Memory B cell (primary cell): ENCODE measurements at places on chromosomes 2 and 18.
A peak's percentile ranks its signal among the peaks of the same experiment; 100 is the strongest.

DNA sequence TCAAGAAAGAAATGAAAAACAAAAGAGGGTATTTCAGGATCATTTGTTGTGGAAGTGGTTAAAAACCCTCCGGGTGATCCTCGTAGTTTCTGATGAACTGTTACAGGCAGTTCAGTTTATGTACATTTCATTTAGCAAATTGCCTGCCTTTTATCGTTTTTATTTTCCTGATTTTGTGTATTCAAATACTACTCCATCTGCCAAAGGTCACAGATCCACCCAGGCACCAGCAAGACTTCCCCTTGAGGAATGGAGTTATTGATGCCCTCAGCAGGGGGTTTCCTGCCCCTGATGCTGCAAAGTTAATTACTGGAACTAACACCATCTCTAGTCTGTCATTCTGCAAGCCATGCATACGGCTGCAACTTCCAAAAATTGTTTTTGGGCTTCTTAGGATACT, 641.9 kb downstream of the SLC4A3 start:
- no peak for DNase-seq
- no peak overlapping the region for H3K4me3 ChIP-seq
- no peaks in the 10 kb centered on the region for H3K27me3 ChIP-seq

DNA sequence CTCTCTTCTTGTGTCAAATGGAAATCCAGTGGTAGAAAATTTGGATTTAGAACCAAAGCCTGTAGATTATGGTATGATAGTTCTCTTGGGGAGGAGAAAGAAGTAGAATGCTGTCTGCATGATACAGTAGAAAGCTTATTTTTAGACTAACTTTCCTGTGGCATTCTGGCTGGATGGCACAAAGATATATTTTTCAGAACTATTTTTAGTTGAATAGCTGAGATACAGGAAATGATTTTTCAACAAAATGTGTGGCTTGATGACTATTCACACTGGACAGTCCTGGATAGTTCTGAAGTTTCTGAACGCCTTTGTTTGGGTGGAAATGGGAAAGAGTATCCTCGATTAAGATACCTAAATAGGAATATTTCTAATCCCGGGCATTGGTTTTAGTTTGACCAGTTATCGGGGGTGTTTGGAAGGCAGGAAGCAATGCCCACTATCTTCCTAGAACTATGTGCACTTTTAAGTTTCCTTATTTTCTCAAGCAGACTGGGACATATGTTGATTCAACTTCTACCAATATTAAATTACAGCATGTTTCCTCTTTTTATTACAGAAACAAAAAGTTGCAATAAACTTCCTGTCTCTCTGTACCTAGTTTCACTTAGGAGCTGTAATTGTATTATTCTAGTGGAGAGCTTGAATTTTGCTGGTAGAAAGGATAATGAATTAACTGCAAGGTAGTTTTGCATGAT, 32.1 kb downstream of the GDF7 start:
- no peak for DNase-seq
- H3K27ac ChIP-seq = peak overlapping the region; percentile 12
- no peaks in the 10 kb centered on the region for H3K27me3 ChIP-seq
- H3K36me3 ChIP-seq = peaks cover 14% of the 10 kb centered on the region
- peak overlapping the region; percentile 6 for H3K4me3 ChIP-seq

DNA sequence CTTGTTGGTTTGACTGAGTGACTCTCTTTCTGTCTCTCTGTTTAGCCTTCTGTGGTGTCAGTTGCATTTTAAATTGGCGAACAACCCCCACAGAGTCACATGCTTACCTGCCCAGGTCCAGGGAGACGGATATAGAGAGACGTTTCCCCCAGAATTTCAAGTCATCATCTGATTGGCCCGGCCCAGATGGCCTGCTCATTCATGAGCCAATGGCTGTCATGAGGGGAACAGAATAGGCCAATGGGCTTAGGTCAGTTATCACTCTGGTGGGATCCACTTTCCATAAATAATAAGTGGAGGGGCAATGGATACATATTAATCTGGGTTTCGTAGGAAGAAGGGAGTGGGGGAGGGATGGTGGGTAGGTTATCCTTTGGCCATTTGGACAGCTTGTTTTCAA, 150.0 kb upstream of the SPRED2 start:
- no peak overlapping the region for H3K4me3 ChIP-seq
- no peaks in the 10 kb centered on the region for H3K36me3 ChIP-seq
- H3K27me3 ChIP-seq = peaks cover 5% of the 10 kb centered on the region
- peaks cover 5% of the 10 kb centered on the region for H3K4me1 ChIP-seq
- no peak overlapping the region for H3K27ac ChIP-seq

GRCh38 chr18:55886886-55887285, 298.9 kb upstream of the TCF4 start:
- no peak for DNase-seq
- no peak overlapping the region for H3K27ac ChIP-seq
- H3K36me3 ChIP-seq = no peaks in the 10 kb centered on the region

- peak overlapping the region; percentile 92 for H3K27ac ChIP-seq
- H3K36me3 ChIP-seq = no peaks in the 10 kb centered on the region
- peak overlapping the region; percentile 72 for H3K4me3 ChIP-seq
- peak; percentile 59 for DNase-seq
- H3K27me3 ChIP-seq = no peaks in the 10 kb centered on the region
Measured at GRCh38 chr2:10375570-10376281, 72.4 kb downstream of the ODC1 start.

- no peaks in the 10 kb centered on the region for H3K36me3 ChIP-seq
- H3K27me3 ChIP-seq = no peaks in the 10 kb centered on the region
- H3K27ac ChIP-seq = no peak overlapping the region
- no peak for DNase-seq
- H3K4me3 ChIP-seq = no peak overlapping the region
Measured at GRCh38 chr18:76042511-76042910, 452.5 kb downstream of the ZNF516 start.

GRCh38 chr2:174750923-174751441, 13.3 kb downstream of the CHRNA1 start:
- peak; percentile 65 for DNase-seq
- H3K27me3 ChIP-seq = no peaks in the 10 kb centered on the region
- H3K4me1 ChIP-seq = peaks cover 26% of the 10 kb centered on the region
- H3K27ac ChIP-seq = peak overlapping the region; percentile 98
- H3K36me3 ChIP-seq = no peaks in the 10 kb centered on the region
- peak overlapping the region; percentile 55 for H3K4me3 ChIP-seq

DNA sequence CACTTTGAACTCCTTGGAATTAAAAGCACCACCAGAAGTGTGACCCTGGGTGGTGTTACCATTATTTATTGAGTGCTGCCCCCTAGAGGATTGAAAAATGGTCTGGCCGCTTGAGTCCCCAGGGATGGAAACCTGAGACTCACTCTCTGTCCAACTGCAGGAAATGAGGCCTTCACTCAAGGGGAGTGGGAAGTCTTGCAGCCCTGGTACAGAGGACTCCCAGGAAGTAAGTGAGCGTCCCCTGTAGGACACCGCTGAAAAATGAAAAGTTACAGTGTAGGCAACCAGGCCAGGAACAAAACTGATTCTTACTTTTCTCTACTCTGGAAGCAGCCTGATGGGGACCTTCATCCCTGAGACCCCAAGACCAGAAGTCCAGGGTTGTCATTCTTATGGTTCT, 2.2 kb upstream of the NRP2 start:
- no peak overlapping the region for H3K4me3 ChIP-seq
- no peak overlapping the region for H3K27ac ChIP-seq
- peaks cover 26% of the 10 kb centered on the region for H3K4me1 ChIP-seq
- DNase-seq = peak; percentile 53

DNA sequence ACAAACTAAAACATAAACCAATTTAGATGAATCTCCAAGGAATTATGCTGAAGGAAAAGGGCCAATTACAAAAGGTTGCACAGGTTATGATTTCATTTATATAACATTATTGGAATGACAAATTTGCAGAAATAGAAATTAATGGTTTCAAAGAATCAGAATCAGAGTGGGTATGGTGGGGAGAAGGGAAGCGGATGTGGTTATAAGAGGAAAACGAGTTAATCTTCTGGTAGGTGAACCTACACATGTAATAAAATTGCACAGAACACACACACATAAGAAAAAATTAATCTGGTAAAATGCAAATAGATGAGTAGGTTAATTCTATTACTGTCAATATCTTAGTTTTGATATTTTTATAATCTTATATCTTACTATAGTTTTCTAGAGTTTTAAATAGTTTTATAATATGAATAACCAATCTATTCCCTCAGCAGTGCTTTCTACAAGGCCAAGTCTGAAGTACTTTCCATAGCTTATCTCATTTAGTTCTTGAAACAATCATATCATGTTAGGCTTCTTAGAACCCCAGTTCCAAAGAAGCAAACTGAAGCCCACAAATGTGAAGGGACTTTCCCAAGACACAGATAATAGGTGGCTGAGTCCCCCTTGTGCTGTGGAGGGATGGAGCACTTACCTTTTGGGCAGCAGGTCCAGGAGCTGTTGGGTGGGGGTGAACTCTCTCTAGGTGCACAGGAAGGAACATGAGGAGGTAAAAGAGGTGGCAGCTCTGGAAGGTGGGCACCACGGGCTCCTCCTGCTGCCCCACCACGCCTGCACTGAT, 31.5 kb downstream of the ZNF519 start:
- DNase-seq = no peak
- no peak overlapping the region for H3K4me3 ChIP-seq
- H3K27me3 ChIP-seq = no peaks in the 10 kb centered on the region
- H3K27ac ChIP-seq = no peak overlapping the region

- DNase-seq = no peak
- H3K27me3 ChIP-seq = peaks cover 2% of the 10 kb centered on the region
- no peaks in the 10 kb centered on the region for H3K4me1 ChIP-seq
- no peak overlapping the region for H3K4me3 ChIP-seq
Measured at GRCh38 chr2:1256632-1257324, 156.5 kb upstream of the TPO start.

GRCh38 chr2:1979138-1979537, 234.8 kb upstream of the PXDN start:
- peaks cover 4% of the 10 kb centered on the region for H3K27me3 ChIP-seq
- no peak for DNase-seq
- no peaks in the 10 kb centered on the region for H3K36me3 ChIP-seq
- H3K27ac ChIP-seq = no peak overlapping the region
- no peak overlapping the region for H3K4me3 ChIP-seq
- no peaks in the 10 kb centered on the region for H3K4me1 ChIP-seq

DNA sequence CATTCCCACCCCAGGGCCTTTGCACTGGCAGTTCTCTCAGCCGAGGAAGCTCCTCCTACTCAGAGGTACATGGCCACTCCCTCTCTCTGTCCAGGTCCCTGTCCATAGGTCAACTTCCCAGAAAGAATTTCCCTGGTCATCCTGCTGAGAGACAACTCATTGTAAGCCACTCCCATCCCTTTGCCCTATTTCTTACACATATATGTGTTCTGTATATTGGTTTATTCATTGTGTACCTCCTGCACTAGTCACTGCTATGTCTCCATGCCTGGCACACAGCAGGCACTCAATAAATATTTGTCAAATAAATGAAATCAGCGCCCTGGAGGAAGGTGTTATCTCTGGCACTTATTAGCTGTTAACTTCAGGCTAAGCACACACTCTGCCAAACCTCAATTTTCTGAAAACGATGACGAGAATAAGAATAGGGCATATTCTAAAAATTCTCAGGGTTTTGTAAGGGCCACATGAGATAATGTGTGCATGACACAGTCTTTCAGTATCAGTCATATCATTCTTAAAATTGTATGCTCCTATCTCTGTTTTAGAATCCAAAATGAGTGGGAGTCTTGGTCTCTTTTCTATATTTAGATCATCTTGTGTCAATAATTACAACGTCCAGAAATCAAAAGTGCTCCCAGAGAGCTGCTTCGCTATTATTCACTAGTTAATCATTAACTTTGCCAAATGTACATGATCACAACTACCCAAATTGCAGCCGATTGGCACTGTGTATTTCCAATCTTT, 198.0 kb downstream of the ALK start:
- H3K4me1 ChIP-seq = no peaks in the 10 kb centered on the region
- no peaks in the 10 kb centered on the region for H3K36me3 ChIP-seq
- no peak overlapping the region for H3K27ac ChIP-seq

GRCh38 chr18:36446059-36446458, 148.5 kb downstream of the FHOD3 start:
- peaks cover 2% of the 10 kb centered on the region for H3K27me3 ChIP-seq
- no peak for DNase-seq
- H3K4me3 ChIP-seq = no peak overlapping the region
- H3K36me3 ChIP-seq = no peaks in the 10 kb centered on the region
- H3K4me1 ChIP-seq = no peaks in the 10 kb centered on the region
- no peak overlapping the region for H3K27ac ChIP-seq

DNA sequence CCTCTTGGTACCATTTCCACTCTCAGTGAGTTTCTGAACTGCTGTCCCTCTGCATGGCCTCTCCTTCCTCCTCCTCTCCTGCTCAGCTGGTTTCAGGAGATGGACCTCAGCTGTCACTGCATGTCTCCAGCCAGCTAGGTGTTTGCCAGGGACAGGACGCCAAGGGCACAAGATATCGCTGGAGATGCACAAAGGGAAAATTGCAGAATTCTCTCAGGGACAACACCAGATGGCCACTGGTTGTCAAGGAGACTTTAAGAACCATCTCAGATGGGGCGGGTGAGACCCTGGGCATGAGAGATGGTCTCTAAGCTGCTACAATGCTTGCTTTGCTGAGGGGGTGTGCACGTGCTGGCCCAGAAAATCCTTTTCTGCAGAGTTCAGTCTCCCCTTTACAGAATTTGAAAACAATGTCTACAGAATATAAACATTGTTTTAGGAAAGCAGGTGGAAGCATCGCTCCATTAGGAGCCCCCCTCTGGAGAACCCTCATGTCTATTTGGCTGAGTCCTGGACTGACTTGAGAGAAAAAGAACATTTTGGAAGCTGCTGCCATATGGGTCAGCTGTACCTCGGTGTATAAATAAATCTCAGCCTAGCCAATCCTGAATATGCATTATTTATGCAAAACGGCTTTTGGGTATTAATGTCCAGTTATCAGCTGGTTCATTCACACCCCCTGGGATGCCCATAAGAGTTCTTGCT, 57.8 kb upstream of the SPP2 start:
- peaks cover 18% of the 10 kb centered on the region for H3K27me3 ChIP-seq
- DNase-seq = no peak
- peaks cover 20% of the 10 kb centered on the region for H3K4me1 ChIP-seq
- H3K27ac ChIP-seq = no peak overlapping the region

GRCh38 chr2:101623031-101623521, 74.4 kb upstream of the MAP4K4 start:
- H3K36me3 ChIP-seq = no peaks in the 10 kb centered on the region
- H3K4me3 ChIP-seq = peak overlapping the region; percentile 57
- peak overlapping the region; percentile 100 for H3K27ac ChIP-seq
- peaks cover 37% of the 10 kb centered on the region for H3K4me1 ChIP-seq
- no peak for DNase-seq

DNA sequence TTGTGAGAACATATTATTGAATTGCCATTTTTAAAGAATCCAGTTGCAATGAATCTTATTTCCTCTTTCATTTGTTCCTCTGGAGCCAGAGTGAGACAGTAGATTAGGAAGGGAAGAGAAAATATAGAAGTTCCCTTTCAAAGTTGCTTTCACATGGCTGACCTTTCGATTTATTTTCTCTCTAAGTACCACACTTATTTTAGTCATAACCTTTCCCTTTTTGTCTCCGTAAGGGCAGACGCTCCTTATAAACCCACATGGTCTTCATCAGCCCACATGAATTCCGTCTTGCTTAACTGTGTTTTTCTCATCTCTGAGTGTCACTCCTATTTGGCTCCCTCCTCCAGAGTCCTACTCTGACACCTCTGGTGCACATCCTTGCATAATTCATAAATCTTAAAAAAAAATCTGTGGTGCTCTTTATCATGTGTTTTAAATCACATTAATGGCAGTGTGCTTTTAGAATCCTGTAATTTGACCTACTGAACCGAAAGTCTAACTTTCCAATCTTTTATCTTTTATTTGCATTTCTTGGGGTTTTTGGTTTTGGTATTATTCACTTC, 38.5 kb upstream of the ZNF396 start:
- peak overlapping the region; percentile 37 for H3K4me3 ChIP-seq
- H3K27me3 ChIP-seq = no peaks in the 10 kb centered on the region
- DNase-seq = no peak
- peaks cover 5% of the 10 kb centered on the region for H3K36me3 ChIP-seq
- no peak overlapping the region for H3K27ac ChIP-seq
